ENCODE measurements at places on chromosomes 3 and 15.

DNA sequence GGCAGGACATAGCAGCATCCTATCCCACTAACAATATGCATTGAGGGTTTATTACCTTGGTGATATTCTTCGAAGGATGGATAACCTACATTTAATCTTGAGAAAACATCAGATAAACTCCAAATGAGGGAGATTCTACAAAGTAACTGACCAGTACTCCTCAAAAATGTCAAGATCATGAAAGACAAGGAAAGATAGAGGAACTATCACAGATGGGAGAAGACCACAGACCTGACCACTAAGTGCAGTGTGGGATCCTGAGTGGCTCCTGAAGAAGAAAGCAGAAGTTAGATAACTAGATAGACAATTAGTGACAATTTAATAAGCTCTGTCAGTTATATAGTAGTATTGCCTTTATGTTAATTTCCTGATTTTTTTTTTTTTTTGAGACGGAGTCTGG lies 17.7 kb upstream of the CGNL1 start:
- DNase-seq = no peak

DNA sequence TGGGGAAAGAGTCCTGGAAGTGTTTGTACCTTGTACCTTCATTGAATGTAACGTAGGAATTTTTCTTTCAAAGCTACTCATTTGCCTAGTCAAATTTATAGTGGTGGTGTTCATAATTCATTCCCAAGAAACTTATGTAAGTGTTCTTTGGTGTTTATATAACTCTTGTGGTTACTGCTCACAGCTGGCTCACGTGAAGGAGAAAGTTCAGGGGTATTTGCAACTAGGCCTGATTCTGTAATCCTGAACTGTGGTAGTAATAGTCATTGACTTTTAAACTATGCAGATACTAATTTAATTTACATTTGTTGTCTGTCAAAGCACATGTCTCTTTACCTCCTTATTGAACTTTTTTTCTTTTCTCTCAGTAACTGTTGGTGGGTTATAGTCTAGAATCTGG lies 50.5 kb upstream of the TEX264 start:
- no peak for DNase-seq

- DNase-seq = no peak
Measured at GRCh38 chr15:99109555-99110021, 4.7 kb downstream of the SYNM start.

GRCh38 chr3:108118038-108118768 lies 27.4 kb upstream of the CD47 start:
- DNase-seq = no peak

GRCh38 chr15:40534371-40534770 lies 30.5 kb downstream of the CCDC32 start:
- no peak for DNase-seq

DNA sequence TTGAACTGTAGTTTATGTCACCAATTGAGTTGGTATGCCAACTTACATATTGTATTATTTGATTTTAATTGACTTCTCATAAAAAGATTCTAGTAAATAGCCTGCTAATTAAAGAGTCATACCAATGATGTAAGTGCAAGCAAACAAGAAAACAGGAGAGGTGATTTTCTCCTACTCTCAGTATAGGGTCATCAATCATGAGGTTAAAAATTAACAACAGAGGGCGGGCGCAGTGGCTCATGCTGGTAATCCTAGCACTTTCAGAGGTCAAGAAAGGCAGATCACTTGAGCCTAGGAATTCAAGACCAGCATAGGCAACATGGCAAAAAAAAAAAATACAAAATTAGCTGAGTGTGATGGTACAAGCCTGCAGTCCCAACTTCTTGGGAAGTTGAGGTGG lies 108.7 kb downstream of the MYO9A start:
- no peak for DNase-seq
